Activated CD8-positive, alpha-beta memory T cell treated with anti-CD3 and anti-CD28 coated beads, Interleukin-2, amount 50 U/mL, for 4 hours (primary cell): ENCODE measurements at places on chromosomes 6 and 20.

- no peak for DNase-seq
Measured at GRCh38 chr20:8964959-8965562, 103.8 kb upstream of the PLCB4 start.

DNA sequence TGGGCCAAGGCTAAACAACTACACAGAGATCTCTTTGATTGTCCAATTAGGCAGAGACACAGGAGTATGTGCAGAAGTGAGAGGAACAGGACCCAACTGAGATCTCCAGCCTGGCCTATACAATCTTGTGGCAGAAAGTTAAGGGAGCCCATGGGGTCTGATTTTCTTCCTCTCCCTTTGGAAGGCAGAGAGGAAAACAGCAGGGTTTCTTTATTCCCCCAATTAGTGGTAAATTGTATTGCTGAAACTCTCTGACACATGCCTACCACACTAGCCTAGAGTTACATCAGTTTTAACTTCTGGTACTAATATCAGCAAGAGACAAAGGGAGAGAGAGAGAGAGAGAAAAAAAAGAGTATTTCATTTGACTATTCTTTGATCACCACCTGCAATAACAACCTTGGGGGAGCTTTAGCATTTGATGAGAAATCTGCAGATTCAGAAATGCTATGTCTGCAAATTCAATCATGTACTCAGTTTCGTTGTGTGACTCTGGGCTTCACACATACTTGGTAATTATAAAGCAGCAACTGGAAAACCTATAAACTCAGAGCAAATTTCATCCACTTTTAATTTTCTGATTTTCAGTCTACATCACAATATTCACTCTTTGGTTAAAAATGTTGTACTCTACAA is 260.3 kb upstream of the SPTLC3 start:
- no peak for DNase-seq

GRCh38 chr20:40016392-40016791 is 672.6 kb downstream of the MAFB start:
- no peak for DNase-seq

- DNase-seq: no peak
Measured at GRCh38 chr6:34657307-34657978, 39.1 kb downstream of the ILRUN start.

- DNase-seq: peak; percentile 18
Measured at GRCh38 chr6:141309295-141309694, 823.4 kb upstream of the GJE1 start.

DNA sequence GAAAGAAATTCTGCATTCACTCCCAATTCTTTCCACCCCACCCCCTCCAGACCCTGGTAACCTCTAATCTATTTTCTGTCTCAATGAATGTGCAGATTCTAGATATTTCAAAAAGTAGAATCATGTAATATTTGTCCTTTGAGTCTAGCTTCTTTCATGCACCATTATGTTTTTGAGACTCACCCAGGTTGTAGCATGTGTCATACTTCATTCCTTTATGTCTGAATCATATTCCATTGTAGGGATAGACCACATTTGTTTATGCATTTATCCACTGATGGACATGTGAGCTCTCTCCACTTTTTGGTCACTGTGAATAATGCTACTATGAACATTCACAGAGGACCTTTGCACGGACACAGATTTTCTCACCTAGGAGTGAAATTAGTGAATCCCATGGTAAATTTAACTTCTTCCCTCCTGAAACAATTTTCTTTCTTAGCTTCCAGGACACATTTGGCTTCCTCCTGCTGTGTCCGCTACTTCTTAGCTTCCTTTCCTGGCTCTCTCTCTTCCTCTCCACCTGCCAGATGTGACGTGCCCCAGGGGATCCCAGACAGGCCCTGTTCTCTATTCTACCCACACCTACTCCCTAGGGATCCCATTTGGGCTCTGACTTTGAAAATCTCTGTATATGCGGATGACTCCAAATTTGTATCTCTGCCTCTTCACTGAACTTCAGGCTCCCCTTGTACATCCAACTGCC is 24.1 kb upstream of the ARFGEF2 start:
- no peak for DNase-seq

DNA sequence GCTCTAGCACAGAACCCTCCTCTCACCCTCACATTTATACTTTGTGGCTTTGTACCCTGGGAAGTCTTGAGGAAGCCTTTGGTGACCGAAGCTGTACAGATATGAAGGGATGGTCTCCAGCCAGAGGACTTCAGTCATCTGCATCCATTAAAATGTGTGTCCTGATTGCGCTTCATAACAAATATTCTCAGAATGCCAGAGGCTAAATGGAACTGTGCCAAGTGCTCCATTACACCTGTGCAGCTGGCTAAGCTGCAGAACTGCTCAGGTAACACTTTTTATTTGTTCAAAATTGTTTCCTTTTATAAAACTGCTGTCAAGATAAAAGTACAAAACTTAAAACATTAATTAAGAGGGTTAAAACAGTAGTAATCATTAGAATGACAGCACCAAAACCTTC is 22.3 kb downstream of the TPBG start:
- DNase-seq: no peak

DNA sequence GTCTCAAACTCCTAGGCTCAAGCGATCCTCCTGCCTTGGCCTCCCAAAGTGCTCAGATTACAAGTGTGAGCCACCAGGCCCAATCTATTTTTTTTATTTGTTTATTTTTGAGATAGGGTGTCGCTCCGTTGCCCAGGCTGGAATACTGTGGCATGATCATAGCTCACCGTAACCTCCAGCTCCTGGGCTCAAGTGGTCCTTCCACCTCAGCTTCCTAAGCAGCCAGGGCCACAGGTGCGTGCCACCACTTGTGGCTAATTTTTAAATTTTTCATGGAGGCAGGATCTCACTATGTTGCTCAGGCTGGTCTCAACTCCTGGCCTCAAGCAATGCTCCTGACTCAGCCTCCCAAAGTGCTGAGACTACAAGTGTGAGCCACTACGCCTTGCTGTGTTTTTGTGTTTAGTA is 9.8 kb downstream of the KIF3B start:
- no peak for DNase-seq

- no peak for DNase-seq
Measured at GRCh38 chr6:1812034-1812433, 202.3 kb downstream of the FOXC1 start.

DNA sequence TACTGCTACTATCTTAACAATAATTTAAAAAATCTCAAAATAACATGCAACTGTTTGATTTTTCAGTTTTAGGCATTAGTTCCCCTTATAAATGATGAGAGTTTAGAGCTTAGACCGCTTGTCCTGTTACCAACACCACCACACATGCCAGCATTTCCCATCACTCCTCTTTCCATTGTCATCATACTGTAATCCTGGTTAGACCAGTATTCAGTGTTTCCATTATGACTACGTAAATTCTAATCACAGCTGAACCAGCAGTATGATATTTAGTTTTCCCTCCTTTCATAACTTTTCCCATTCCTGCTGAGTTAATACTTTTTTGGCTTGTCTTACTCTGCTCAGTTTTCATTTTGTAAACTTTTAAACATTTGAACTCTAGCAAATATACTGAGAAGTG is 12.2 kb upstream of the TBC1D20 start:
- no peak for DNase-seq

- peak; percentile 41 for DNase-seq
Measured at GRCh38 chr20:50930139-50930975, 880 bp downstream of the ADNP start.
